Right ventricle myocardium inferior (tissue), 1 donor: ENCODE measurements at places on chromosomes 11 and 22. TPM values are rescaled to one million over a fixed set of nuclear protein-coding genes. Genes with fewer than 3 reads are reported as not detected.

The WNT7B gene
- not detected for total RNA-seq

The NLRP14 gene
- not detected for total RNA-seq

The OR8K5 gene
- not detected for total RNA-seq

- DNase-seq, result no peak
Observed at GRCh38 chr11:8070417-8071115, 10.4 kb upstream of the TUB start.

DNA sequence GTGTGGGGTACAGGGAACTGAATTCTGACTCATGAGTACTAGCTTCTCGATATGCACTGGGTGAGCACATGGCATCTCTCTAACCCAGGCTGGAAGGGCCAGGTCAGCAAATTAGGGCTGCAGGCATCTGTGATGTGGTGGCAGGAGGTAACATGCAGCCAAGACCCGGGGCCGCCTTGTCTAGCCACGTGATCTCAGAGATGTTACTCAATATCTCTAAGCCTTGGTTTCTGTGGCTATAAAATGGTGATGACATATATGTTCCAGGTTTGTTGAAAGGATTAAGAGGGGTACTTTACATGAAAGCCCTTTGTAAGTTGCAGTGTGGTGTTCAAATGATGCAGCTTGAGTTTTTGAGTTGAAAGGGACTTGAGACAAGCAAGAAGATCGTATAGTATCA lies 3.2 kb downstream of the ST14 start:
- no peak for DNase-seq

DNA sequence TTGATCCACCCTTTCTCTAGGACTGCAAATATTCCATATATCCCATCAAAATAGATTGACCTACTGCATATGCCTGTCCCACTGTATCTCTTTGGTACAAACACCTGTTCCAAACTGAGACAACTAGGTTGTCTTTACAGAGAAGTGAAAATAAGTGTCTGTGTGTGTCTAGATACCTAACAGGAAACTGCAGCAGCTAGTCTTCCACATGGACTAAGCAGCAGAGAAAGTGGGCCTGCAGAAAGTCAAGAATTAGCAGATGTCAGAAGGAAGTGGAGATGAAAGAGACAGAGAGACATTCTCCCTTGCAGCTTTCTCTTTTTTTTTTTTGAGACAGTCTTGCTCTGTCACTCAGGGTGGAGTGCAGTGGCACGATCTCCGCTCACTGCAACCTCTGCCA lies 3.9 kb upstream of the RAB39A start:
- DNase-seq, result no peak

DNA sequence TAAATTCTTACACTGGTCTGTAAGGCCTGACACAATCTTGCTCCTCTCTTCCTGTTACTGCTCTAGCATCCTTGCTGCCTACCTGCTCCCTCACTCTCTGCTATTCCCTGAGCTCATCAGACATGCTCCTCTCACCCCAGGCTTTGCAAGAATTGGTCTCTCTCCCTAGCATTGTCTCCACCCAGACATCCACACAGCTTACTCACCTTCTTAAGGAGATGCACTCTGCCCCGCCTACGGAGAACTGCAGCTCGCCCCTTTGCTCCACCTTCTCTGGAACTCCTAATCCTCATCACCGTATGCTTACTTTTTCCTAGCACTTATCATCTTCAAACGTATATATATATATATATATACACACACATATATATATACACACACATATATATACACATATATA lies 23.3 kb upstream of the TMPRSS5 start:
- DNase-seq, result no peak

- DNase-seq, result no peak
Observed at GRCh38 chr11:68609761-68610160, 74.6 kb upstream of the GAL start.

- DNase-seq, result no peak
Observed at GRCh38 chr22:24495365-24495675, 188 bp downstream of the UPB1 start.
